Amniotic epithelial cell (primary cell): ENCODE measurements at places on chromosomes 3 and 15.
A peak's percentile ranks its signal among the peaks of the same experiment; 100 is the strongest.

DNA sequence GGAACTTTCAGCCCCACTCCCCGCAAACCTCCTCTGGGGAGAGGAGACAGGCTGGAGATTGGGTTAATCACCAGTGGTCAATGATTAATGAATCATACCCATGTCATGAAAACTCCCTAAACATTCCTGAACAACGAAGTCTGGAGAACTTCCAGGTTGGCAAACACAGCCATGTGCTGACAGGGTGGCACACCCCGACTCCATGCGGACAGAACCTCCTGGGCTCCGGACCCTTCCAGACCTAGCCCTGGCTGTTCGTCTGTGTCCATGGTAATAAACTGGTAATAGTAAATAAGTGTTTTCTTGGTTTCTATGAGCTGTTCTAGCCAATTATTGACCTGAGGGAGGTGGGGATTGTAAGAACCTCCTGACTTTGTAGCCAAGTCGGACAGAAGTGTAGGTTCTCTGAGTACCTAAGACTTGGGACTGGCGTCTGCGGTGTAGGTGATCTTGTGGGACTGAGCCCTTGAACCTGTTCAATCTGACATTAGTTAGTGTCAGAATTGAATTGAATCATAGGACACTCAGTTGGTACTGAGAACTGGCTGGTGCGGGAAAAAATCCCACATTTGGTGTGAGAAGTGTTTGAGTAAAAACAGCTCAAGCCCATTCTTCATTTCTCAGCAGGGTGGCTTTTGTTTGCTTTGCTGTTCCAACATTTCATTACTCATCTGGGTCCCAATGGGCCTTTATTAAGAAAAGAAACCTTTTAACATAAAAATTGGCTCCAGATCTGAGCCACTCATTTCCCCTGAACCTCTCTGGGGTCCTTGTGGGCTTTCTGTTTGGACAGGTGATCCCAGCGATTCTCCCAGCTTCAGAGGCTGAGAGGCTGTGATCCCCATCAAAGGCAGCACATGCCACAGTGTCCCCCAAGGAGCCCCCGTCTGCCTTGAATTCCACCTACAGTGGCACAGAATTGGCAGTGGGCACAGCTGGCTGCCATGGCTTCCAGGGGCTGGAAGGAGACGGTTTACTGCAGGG is 151.0 kb downstream of the TJP1 start:
- DNase-seq: peak; percentile 92

- DNase-seq: peak; percentile 86
Observed at GRCh38 chr15:59329091-59329490, 43.6 kb downstream of the MYO1E start.

- DNase-seq: no peak
Observed at GRCh38 chr3:119323723-119324085, 29.5 kb downstream of the ARHGAP31 start.

DNA sequence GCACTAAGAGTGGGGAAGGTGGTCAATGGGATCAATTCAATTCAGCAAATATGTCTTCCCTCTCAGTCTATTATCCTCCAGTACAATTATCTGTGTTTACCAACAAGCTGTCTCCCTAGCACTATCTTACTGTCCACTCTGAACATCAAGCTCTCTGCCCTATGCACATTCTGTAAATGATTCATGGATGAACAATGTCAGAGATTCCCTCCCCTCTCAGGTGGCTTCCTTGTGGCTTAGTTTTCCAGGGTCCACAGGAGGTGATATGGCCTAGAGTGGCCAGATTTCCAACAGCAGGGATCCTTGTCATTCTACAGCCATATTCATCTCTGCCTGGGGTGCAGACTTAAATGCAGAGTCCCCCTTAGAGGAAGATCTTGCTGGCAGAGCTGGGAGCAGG is 225.1 kb downstream of the UACA start:
- peak; percentile 14 for DNase-seq

DNA sequence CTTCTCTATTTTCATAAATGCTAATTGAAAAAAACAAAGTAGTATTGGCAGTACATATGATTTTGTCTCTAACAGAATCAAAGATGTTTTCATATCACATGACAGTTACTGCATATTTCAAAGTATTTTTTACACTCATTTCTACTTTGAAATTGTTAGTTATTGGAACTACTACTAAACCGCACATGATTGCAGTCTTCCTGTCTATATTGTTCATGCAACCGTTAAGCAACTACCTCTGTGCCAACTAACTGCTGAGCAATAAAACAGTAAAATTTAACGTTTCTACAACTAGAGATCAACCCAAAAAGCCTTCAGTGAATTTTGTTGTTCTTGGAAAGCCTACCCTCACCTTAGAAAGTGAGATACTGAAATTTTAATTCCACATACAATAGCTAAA is 64.2 kb downstream of the DMXL2 start:
- DNase-seq: no peak

GRCh38 chr15:90231028-90232017 is 2.4 kb downstream of the CIB1 start:
- DNase-seq: no peak

DNA sequence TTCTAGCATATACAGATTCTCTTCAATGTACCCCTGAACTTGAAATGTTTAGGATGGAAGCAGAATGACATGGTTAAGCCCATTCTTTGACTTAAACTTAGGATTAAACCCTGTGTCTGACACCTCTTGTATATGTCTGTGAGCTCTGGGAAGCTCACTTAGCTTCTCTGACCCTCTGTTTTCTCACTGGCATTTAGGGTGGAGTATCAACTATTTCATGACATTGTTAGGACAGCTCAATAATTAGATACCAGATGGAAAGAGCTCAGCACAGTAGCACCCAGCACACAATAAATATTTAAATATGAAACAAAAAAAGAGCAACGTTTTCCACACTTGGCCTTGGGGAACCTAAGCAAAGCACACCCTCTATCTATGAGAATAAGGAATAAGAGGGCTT is 18.2 kb upstream of the RPS17 start:
- no peak for DNase-seq

- no peak for DNase-seq
Observed at GRCh38 chr15:35702946-35703495, 157.1 kb upstream of the DPH6 start.

DNA sequence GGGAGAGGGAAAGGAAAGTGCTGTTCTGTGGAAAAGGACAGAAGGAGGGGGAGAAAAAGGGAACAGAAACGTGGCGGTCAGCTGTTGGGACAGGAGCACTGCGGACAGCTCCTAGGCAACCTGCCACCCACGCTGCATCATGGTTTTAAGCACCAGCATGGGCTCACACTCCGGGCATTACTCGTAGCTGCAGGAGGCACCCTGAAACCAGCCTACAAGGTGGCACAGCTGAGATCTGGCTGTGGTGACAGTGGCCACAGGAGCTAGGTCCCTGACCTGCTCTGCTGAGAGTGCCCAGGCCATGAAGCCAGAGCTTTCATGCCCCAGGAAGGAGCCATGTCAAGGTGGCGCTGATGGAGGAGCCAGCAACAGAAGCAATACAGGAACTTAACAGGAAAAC is 161.4 kb upstream of the ST8SIA2 start:
- DNase-seq: no peak

- DNase-seq: no peak
Observed at GRCh38 chr15:52112203-52112750, 298 bp downstream of the BCL2L10 start.

GRCh38 chr15:100769975-100770340 is 109.7 kb upstream of the ALDH1A3 start:
- no peak for DNase-seq

GRCh38 chr15:56978898-56979662 is 60.6 kb downstream of the TCF12 start:
- DNase-seq: no peak

DNA sequence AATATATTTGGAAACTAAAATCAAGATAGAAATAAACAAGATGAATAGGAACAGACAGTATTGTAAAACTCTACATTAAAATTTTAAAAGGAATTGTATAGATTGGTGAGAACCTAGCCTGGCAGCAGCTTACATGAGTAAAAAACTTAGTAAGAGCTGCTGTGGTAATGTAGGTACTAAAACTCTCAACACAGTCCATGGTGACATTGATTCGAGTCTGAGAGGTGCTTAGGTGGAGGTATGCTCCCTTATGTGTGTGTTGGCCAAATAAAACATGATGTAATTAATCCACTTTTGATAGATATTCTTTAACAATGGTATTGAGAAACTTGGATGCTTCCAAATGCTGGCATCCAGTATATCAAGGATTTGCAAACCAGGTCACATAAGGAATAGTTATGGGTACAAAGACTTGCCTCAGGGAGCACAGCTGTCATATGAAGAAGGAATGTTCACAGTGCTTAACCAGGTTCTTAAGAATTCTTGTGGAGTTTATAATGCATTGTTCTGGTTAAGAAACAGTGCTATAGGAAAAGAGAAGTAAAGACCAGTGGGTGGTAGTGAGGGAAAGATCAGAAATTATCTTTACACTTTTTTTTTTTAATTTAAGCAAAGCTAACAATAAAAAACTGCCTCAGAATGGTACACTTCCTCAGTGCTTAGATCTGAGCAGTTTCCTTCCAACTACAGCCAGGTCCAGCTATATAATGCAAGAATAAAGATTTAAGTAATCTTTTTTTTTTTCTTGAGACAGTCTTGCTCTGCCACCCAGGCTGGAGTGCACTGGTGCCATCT is 24.6 kb upstream of the IL20RB start:
- DNase-seq: no peak

GRCh38 chr3:37542772-37543449 is 318.8 kb upstream of the CTDSPL start:
- no peak for DNase-seq

- peak; percentile 26 for DNase-seq
Observed at GRCh38 chr3:145898487-145898886, 262.5 kb downstream of the PLOD2 start.

DNA sequence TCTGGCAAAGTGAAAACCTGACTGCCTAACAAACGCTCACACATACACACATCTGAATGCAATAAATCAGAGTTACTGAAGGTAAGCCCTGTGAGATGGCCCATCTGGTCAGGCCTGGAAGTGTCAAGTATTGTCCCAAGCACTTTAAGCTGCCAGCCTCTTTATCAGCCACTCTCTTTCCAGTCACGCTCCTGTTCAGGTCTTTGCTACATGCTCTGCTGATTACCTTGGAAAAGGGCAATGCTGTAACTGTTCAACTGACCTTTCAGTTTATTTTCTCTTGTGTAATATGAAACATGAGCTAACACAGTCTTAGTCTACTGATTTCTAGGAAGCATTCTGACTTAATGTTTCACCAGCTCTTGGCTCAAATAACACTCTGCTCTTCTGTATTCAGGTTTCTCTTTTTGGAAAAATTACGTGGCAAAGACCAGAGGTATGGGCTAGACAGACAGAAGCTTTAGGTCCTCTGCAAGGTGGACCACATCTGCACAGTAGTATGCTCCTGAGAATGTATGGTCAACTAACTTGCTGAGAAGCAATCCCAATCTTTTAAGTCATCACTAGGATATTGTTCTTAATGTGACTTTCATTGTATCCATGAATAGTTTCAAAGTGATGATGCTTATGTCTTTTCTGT is 44.5 kb downstream of the GBE1 start:
- peak; percentile 77 for DNase-seq

GRCh38 chr3:65902304-65902793 is 136.4 kb downstream of the MAGI1 start:
- no peak for DNase-seq

DNA sequence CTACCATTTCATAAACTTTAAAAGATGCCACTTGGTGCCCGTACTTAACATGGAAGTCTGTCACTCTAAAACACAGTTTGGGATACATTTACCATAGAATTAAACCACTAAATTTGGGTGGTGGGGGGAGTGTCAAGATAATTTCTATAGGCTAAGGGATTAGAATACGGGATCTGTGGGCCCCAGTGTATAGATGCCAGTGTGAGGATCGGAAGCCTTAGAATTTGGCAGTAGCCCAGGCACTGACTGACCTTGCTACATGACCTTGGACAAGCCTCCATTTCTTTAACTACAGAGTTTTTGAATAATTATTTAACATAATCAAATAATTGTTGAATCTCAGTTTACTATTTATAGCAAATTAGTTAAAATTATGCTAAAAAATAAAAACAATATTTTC is 76.3 kb upstream of the STRIT1 start:
- no peak for DNase-seq

DNA sequence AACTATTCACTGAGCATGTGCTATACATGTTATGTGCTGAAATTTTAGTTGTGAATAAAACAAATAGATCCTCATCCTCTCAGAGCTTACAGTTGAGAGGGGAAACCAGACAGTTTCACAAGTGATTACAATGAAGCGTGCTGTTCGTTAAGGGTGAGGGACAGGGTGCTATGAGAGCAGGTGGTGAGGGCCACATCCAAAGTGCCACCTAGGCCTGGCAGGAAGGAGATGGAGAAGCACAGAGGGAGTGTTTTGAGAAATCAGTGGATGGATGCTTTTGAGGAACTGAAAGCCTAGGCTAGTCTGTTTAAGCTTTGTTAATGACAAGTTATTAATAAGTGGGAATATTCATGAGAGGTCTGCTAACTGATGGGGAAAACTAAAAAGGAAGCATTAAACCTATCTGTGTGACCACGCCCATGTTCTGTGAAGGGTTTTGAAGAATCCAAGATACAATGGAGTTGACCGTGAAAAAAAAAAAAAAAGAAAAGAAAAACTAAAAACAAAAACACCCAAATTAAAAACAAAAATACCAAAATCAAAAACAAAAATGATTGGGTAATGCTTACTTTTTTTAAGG is 7.3 kb downstream of the MCTP2 start:
- no peak for DNase-seq

DNA sequence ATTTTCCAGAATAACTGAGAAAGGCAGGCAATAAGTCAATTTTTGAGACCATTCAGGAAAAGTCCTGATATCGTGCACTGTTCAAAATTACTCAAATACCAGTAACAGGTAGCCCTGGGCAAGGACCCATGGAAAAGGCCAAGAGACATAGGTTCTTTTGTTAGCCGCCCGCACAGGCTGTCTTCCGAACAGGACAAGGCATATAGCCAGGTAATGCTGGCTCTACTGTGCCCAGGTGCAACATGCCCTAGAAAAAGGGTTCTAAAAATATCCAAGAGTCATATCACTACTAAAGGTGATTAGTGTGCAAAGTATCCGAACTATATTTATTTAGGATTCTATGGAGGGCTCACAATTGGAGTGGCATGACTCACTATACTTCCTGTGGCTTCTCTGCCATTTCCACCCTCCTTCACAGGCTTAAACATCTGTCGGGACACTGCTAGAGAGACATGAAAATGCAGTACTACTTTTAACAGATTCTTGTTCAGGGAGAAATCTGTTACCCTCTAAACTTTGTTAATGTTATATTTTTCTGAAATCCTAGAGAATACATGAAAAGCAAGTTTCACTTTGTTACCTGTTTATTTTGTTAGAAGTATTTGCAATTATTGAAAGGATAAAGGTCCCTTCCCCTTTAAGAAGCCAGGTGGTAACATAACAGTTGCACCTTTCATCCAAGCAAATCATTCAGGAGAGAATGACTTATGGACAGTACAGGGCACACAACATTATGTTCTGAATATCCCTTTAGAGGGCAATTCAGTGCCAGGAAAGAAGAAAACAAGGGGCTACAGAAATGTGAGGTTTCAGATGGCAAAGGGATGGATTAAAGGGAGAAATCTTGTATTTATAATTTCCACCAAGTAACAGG is 293.3 kb upstream of the THBS1 start:
- DNase-seq: no peak

- DNase-seq: no peak
Observed at GRCh38 chr3:169172535-169172934, 491.0 kb downstream of the MECOM start.
